Endodermal cell (in vitro differentiated cells): ENCODE measurements at places on chromosomes 16 and 17. TPM values are rescaled to one million over a fixed set of nuclear protein-coding genes. Genes with fewer than 3 reads are reported as not detected.

GRCh38 chr16:27720731-27721530 is 171.0 kb downstream of the KATNIP start:
- DNase-seq = no peak
- H3K4me1 ChIP-seq = no peaks in the 10 kb centered on the region
- peak overlapping the region; percentile 6 for H3K27ac ChIP-seq
- no peak overlapping the region for H3K4me3 ChIP-seq

GRCh38 chr17:37820995-37821713 is 76.3 kb upstream of the HNF1B start:
- H3K36me3 ChIP-seq = no peaks in the 10 kb centered on the region
- H3K4me1 ChIP-seq = peaks cover 4% of the 10 kb centered on the region
- no peak overlapping the region for H3K27ac ChIP-seq
- peak; percentile 31 for DNase-seq

DNA sequence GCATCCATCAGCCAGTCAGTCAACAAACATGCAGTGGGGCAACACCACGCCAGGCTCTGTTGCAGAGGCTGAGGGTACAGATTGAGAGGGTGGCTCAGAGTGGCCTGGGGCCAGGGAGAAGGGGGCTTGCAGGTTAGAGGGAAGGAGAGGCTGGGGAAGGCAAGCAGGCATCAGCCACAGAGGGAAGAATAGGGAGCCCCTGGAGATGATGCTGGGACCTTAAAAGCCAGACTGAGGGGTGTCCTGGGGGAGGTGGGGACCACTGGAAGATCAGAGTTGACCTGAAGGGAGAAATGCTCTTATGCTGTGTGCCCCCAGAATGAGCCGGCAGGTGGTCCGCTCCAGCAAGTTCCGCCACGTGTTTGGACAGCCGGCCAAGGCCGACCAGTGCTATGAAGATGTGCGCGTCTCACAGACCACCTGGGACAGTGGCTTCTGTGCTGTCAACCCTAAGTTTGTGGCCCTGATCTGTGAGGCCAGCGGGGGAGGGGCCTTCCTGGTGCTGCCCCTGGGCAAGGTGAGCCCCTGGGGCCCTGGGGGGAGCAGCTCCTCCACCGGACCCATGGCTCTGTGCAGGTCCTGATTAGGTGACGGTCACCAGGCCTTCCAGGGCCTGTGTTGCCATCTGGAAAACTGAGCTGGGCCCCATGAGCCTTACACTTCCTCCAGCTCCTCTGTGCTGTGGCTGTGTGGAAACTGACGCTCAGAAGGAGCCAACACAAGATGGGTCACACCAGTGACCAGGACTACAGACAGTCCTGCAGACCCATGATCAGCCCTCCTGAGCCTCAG is 1.7 kb downstream of the CORO1A start:
- DNase-seq = no peak
- peaks cover 2% of the 10 kb centered on the region for H3K4me1 ChIP-seq
- no peak overlapping the region for H3K4me3 ChIP-seq
- no peaks in the 10 kb centered on the region for H3K36me3 ChIP-seq
- no peak overlapping the region for H3K27ac ChIP-seq

DNA sequence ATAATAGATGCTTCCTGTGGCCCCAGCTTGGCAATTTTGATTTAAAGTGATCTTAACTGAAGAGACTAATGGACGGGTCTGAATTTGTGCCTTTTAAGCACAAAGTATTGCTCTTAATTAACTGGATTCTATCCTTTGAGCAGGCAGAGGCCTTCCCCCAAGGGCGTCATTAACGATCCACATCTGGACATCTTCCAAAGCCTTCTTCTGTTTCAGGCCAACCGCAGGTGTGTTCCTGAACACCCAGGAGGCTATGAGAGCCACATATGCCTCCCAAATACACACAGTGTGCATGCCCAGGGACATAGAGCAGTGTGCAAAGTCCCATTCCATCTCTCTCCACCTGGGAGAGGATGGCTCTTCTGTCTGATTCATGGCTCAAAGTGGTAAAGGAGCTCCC is 42.3 kb downstream of the MAPT start:
- peaks cover 11% of the 10 kb centered on the region for H3K27me3 ChIP-seq
- no peaks in the 10 kb centered on the region for H3K36me3 ChIP-seq
- H3K4me3 ChIP-seq = no peak overlapping the region
- H3K4me1 ChIP-seq = peaks cover 5% of the 10 kb centered on the region

DNA sequence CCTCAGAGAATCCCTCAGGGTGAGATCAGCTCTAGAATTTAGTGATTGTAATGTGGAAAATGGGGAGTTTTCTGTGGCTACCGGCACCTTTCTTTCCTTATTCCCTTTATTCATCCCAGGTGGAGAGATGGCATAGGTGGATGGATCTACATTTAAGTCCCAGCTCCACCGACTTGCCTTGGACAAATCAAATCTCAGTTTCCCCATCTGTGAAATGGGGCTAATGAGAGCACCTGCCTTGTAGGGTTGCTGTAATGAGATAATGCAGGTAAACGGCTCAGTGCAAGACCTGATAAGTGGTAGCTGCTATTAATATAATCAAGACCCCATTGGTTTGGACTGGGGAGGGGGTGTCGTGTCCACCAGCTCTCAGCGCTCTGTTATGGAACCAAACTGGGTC is 40.5 kb downstream of the OTOA start:
- H3K4me1 ChIP-seq = no peaks in the 10 kb centered on the region
- no peak overlapping the region for H3K27ac ChIP-seq
- no peak for DNase-seq
- no peak overlapping the region for H3K4me3 ChIP-seq
- H3K36me3 ChIP-seq = no peaks in the 10 kb centered on the region

- H3K27ac ChIP-seq = no peak overlapping the region
- no peaks in the 10 kb centered on the region for H3K36me3 ChIP-seq
- no peaks in the 10 kb centered on the region for H3K4me1 ChIP-seq
- no peak for DNase-seq
- no peaks in the 10 kb centered on the region for H3K27me3 ChIP-seq
- H3K4me3 ChIP-seq = no peak overlapping the region
These were observed 44.9 kb upstream of the DOC2B start for GRCh38 chr17:226108-227077.

Gene SLC12A3
- not detected in 3 replicates for total RNA-seq

Gene CDYL2
- total RNA-seq = 12.7 and 12.8 TPM in 2 replicates

DNA sequence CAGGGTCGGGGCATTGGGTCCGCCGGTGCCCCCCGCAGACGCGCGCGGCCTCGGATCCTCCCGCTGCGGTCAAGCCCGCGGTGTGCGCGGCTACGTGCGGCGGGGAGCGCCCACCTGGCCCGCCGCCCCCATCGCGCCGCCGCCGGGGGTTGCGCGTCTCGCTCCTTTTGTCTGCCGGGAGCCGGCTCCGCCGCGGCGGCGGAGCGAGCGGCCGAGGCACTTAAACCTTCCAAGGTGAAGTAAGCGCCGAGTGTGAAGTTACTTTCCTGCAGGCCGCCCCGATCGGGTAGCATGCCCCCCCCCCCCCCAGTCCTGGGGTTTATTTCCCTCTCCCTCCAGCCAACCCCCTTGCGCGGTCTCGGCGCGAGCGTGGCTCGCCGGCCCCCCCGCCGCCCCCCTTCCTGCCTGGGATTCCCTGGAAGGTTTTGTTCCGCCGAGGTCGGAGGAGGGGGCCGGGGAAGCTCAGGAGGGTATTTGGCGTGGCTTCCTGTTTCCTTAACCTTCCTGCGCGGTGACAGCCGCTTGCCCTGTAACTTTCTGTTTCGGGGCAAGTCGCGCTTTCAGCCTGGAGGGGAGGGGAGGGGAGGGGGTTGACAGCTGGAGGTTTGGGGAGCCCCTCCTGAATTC is 56.6 kb upstream of the GSE1 start:
- H3K4me3 ChIP-seq = peak overlapping the region; percentile 93
- peak overlapping the region; percentile 94 for H3K27ac ChIP-seq
- no peaks in the 10 kb centered on the region for H3K27me3 ChIP-seq
- H3K4me1 ChIP-seq = peaks cover 10% of the 10 kb centered on the region

Gene FTO
- 80.2 and 80.3 TPM in 2 replicates for total RNA-seq

DNA sequence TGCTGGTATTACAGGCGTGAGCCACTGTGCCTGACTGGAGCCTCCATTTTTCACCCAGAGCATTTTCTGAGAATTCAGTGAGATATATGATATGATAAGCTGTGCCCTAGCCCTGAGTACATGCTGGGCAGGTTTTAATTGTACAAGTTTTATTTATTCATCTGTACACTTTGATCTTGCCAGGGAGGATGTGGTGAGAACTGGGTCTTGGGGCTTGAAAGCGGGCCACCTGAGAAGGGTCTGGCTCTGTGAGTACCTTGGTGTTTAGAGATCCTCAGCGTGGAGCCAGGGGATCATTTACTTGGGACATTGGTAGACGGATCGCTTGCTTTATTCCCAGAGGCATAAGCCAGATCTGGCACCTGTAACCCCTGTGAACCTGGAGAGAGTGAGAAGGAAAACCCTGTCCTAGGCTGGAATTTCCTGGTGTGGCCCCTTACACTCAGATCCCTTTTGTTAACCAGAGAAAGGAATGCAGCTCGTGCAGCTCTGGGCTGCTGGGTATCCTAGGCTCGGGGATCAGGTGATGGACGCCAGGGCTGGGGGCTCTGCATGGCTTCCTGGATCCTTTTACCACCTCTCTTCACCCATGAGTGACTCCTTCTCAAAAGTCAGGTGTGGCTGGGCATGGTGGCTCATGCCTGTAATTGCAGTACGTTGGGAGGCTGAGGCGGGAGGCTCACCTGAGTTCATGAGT is 91.9 kb downstream of the ABCC1 start:
- no peaks in the 10 kb centered on the region for H3K4me1 ChIP-seq
- H3K36me3 ChIP-seq = peaks cover 44% of the 10 kb centered on the region
- no peak overlapping the region for H3K4me3 ChIP-seq
- no peak overlapping the region for H3K27ac ChIP-seq
- H3K27me3 ChIP-seq = no peaks in the 10 kb centered on the region
- peak; percentile 73 for DNase-seq

DNA sequence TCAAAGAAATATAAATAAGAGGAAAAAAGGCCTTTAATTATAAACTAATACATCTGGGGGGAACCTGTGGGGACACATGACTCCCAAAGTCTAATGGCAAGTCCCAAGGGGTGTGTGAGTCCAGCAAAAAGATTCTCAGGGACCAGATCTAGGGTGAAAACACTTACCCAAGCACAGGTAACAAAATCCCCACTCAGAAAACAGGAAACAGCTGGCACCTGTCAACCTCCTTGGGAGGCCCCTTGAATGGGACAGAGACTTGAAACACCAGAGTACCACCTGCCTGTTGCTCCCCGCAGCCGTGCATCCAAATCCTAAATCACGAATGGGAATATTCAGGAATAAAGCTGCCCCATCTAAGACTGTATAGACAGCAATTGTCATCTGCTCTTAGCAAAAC is 461.2 kb upstream of the CDH5 start:
- DNase-seq = no peak
- H3K4me3 ChIP-seq = no peak overlapping the region
- H3K36me3 ChIP-seq = no peaks in the 10 kb centered on the region
- H3K27me3 ChIP-seq = no peaks in the 10 kb centered on the region
- H3K4me1 ChIP-seq = no peaks in the 10 kb centered on the region
- no peak overlapping the region for H3K27ac ChIP-seq

Gene LGALS9
- total RNA-seq = 1.6 and 2.1 TPM in 2 replicates

GRCh38 chr17:44039829-44040635 is 25.3 kb upstream of the TMEM101 start:
- H3K4me3 ChIP-seq = no peak overlapping the region
- peaks cover 56% of the 10 kb centered on the region for H3K36me3 ChIP-seq
- no peak for DNase-seq
- H3K27ac ChIP-seq = no peak overlapping the region

GRCh38 chr17:17526369-17526768 is 30.2 kb upstream of the RASD1 start:
- H3K4me1 ChIP-seq = peaks cover 13% of the 10 kb centered on the region
- H3K27me3 ChIP-seq = no peaks in the 10 kb centered on the region
- H3K27ac ChIP-seq = no peak overlapping the region
- H3K4me3 ChIP-seq = no peak overlapping the region

- DNase-seq = peak; percentile 59
- no peaks in the 10 kb centered on the region for H3K27me3 ChIP-seq
- H3K36me3 ChIP-seq = peaks cover 9% of the 10 kb centered on the region
- no peak overlapping the region for H3K27ac ChIP-seq
These were observed 938 bp downstream of the DEXI start for GRCh38 chr16:10941127-10941933.

Gene ARHGDIG
- total RNA-seq = 19.2 and 21.0 TPM in 2 replicates

Gene RAPGEFL1
- total RNA-seq = 11.6 to 17.1 TPM (median 15.6 TPM) in 3 replicates

- no peak overlapping the region for H3K4me3 ChIP-seq
- DNase-seq = no peak
- peaks cover 45% of the 10 kb centered on the region for H3K27me3 ChIP-seq
These were observed 1.4 kb downstream of the STAT5A start for GRCh38 chr17:42289611-42290181.

DNA sequence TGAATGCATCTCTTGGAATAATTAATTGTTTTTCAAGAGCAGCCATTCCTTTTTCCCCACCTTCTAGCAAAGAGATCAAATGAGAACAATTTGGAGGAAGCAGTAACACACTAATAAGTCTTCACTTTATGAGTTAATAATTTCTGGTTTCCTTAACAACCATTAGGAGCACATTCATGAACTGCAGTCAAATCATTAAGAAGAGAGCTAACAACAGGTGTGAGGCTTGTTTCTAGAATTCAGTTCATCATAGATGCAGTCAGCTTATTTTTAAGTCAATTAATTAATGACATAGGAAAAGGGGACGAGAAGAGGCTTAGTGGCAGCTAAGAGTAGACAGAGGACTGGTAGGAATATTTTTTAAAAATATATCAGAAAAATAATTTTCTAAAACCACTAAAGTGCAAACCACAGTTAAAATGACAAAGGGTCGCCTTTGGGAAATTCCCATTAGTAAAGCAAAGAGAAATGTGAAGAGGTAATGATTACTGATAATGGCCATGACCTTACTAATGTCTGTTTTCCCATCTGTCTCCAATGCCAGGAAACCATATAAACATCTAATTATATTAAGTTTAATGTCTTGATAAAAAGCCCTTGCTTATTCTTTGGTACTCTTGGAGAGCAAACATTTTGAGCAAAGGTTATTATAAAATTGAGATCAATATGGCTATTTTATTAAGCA is 184.2 kb downstream of the KCNJ2 start:
- H3K27ac ChIP-seq = no peak overlapping the region
- no peaks in the 10 kb centered on the region for H3K36me3 ChIP-seq
- H3K4me1 ChIP-seq = no peaks in the 10 kb centered on the region
- H3K27me3 ChIP-seq = no peaks in the 10 kb centered on the region
- DNase-seq = no peak
- H3K4me3 ChIP-seq = no peak overlapping the region

Gene CD300A
- total RNA-seq = not detected in 2 replicates

Gene TBC1D3
- 0.18 TPM in 1 of 2 replicates, not detected in the other for total RNA-seq

DNA sequence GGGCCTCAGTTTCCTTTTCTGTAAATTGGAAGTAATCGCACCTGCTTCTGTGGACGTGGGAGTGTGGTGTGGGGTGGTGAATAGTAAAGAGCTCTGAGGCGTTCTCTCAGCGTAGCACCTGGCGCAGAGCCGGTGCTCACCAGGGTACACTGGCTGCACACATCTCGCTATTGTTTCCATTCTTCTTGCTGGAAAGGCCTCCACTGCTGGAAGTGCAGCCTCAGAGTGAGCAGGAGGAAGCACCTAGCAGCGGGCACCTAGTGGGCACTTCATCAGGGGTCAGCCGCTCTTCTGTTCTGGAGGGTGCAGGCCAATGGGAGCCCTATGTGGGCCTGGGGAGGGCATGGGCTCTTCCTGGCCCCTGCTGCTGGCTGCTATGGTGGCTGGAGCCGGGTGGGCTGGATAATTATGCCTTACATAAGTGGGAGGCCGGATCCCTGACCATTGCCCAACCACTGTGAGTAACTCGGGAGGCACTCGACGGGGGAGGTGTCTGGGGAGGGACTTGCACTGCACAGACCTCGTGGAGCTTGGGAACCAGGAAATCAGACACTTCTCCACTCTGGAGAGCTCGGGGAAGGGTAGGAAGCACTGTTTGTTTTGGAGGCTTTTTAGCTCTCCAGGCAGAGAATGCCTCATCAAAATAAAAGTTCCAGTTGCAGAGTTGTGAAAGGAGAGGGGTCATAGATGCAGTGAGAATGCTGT is 1.7 kb downstream of the MAP2K3 start:
- peaks cover 9% of the 10 kb centered on the region for H3K27me3 ChIP-seq
- no peaks in the 10 kb centered on the region for H3K36me3 ChIP-seq
- H3K4me1 ChIP-seq = peaks cover 13% of the 10 kb centered on the region
- DNase-seq = no peak

Gene TNS4
- 0.89 to 1.7 TPM (median 0.89 TPM) in 3 replicates for total RNA-seq

Gene GPRC5B
- 49.1 and 49.7 TPM in 2 replicates for total RNA-seq
